Esophagus squamous epithelium (tissue), 5 donors: ENCODE measurements at places on chromosomes 1 and 21. TPM values are rescaled to one million over a fixed set of nuclear protein-coding genes. Genes with fewer than 3 reads are reported as not detected.

Gene TTLL10
- total RNA-seq, result 0.44 TPM

Gene CASZ1
- 22.1 TPM for total RNA-seq

Gene CPTP
- total RNA-seq, result 27.7 TPM

Gene CSDE1
- total RNA-seq, result 311 TPM

Gene CXADR
- 44.2 TPM for total RNA-seq

Gene LCE1D
- not detected for total RNA-seq

Gene CD1E
- total RNA-seq, result not detected

Gene HAO2
- total RNA-seq, result not detected
